CD8-positive, alpha-beta T cell (primary cell): ENCODE measurements at places on chromosomes 3 and 15.

DNA sequence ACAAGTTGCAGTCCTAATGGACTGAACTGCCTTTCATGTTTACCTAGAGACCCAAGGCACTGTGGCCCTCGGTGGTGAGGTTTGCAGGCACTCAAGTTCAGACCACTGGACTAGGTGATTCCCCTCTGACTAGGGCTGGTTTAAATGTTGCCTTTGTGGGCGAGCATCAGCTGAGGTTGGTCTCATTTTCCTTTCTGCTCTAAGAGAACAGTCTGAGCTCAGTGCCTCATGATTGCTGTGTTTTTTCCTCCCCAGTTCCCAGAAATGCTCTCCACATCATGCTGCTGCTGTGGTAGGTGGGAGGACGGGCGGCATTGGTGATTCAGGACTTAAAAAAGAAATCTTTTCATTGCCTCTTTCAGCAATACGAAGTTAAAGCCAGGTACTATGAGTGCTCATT, 237.2 kb downstream of the MBNL1 start:
- DNase-seq = no peak

DNA sequence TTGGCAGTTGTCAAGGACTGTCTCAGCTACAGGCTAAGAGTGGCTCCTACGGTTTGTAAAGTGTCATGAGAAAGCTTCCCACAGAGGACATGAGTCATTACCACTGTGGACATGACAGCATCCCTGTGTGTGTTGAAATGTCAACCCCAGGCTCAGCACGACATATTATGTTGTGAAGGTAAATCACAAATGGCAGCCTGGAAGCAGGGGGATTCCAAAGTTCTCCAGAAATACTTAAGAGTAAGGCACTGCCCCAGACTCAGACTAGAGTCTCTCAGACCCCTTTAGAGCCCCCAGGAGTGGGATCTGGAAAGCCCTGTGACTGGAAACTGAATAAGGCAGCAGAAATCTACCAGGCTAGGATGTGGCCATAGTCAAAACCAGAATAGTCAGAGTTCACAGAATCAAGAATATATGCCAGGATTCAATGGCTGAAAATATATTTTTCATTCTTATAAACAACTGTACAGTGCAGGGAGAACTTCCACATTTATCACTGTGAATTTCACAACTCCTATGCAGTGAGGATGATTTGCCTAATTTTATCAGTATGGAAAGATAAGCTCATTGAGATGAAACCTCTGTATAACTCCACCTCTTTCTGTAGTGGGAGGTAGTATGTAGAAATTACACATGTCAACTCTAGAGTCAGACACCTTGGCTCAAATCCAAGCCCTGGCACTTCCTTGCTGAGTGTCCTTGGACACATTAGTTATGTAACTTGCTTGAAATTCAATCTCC, 237.1 kb upstream of the CFAP20DC start:
- peak; percentile 40 for DNase-seq

GRCh38 chr15:89469426-89470096, 26.8 kb downstream of the RHCG start:
- no peak for DNase-seq

- no peak for DNase-seq
These were observed 14.8 kb downstream of the ZIC1 start for GRCh38 chr3:147423798-147424580.

GRCh38 chr3:177652556-177653291, 455.4 kb upstream of the TBL1XR1 start:
- peak; percentile 37 for DNase-seq

DNA sequence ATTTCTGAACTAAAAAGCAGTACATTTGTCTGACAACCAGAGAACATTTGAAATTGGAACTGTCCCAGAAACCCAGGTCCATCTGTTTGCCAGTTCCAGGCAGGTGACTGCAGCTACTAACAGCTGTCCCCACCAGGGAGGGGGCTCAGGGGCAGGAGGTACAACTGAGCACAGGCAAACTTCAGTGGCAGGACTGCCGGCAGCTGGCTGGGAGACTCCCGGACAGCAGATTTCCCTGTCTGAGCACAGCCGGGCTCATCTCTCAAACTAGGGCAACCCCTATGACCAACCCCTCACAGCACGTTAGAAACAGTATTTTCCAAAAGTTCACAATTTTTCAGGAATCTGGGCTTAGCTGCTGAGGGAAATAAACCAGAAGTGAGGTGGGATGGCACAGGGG, 88.8 kb downstream of the MEGF11 start:
- DNase-seq = no peak

- DNase-seq = no peak
These were observed 27.5 kb downstream of the AVEN start for GRCh38 chr15:34011481-34011880.

- no peak for DNase-seq
These were observed 184.4 kb downstream of the SHOX2 start for GRCh38 chr3:157921811-157922210.

- no peak for DNase-seq
These were observed 36.1 kb downstream of the NSMCE3 start for GRCh38 chr15:29233566-29233965.

DNA sequence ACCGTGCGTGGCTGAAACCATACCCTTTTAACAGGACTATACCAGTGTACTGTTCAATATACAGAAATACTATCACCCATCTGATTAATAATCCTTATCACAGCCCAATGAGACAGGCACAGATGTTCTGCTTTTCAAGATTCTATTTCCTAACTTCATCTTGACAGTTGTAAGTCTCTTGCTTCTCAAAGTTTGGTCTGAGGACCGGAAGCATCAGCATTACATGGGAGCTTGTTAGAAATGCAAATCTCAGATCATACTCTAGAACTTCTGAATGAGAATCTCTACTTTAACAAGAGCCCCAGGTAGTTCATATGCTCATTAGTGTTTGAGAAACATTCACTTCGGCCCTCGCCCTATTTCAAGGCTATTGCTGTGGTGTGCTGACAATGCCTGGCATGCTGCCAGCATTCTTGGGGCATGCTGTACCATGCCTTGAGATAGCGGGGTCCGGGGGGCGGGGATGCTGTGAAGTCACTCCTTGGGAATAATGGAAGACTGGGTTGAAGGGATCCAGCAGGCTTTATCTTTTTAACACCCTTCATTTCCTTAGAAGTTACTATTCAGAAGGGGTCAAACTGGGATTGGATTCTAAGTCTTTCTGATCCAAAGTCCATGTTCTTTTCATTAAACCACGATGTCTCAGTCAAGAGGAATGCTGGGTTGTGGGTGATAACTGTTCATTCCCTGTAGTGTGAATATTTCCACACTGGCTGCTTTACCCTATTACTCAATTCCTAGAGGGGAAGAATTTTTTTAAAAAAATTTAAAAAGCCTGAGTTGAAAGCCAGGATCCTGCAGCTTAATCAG, 194.7 kb downstream of the LPP start:
- no peak for DNase-seq

DNA sequence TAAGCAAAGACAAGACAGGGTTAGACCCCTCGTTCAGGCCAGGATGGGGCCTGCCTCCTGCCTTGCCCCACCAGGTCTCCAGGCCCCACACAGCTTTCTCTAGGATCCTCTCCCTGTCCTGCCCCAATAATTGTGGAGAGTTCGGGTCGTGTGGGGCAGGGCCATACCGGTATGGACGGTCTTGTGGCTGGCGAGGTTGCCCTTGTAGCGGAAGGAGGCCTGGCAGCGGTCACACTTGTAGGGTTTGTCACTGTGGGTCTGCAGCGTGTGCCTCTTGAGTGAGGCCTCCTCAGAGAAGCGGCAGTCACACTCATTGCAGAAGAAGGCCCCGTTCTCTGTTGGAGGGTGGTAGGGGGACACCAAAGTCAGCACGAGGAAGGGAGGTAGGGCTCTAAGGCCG, 18.7 kb downstream of the BCL6 start:
- DNase-seq = no peak

- no peak for DNase-seq
These were observed 7.8 kb downstream of the SLC24A1 start for GRCh38 chr15:65629548-65629947.

- no peak for DNase-seq
These were observed 102.0 kb downstream of the TBC1D2B start for GRCh38 chr15:77975332-77976094.

GRCh38 chr3:149122721-149123578, 6.5 kb upstream of the HPS3 start:
- DNase-seq = no peak

GRCh38 chr3:102454181-102454580, 19.4 kb downstream of the ZPLD1 start:
- DNase-seq = no peak

GRCh38 chr3:158337110-158337509, 227.2 kb downstream of the RSRC1 start:
- no peak for DNase-seq

GRCh38 chr15:70245932-70246622, 148.4 kb upstream of the TLE3 start:
- no peak for DNase-seq

- no peak for DNase-seq
These were observed 53.2 kb downstream of the RPL22L1 start for GRCh38 chr3:170816841-170817240.

DNA sequence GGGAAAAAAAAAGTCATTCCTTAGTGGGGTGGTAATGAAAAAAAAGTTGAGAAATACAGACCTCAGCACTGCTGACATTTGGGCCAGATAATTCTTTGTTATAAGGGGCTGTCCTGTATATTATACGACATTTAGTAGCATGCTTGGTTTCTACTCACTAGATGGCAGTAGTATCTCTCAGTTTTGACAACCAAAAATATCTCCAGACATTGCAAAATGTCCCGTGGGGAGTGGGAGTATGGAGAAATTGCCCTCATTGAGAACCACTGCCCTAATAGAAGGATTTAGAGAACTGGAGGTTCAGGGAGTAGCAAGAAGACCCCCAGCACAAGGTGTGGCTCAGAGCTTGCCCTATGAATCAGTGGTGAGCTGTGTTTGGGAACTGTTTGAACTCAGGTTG, 28.6 kb upstream of the TEX264 start:
- DNase-seq = no peak

GRCh38 chr15:52224211-52224610, 33.0 kb upstream of the GNB5 start:
- no peak for DNase-seq

- DNase-seq = no peak
These were observed 609.0 kb downstream of the MECOM start for GRCh38 chr3:169054471-169054870.

- no peak for DNase-seq
These were observed 147.9 kb upstream of the GAP43 start for GRCh38 chr3:115475178-115476041.

DNA sequence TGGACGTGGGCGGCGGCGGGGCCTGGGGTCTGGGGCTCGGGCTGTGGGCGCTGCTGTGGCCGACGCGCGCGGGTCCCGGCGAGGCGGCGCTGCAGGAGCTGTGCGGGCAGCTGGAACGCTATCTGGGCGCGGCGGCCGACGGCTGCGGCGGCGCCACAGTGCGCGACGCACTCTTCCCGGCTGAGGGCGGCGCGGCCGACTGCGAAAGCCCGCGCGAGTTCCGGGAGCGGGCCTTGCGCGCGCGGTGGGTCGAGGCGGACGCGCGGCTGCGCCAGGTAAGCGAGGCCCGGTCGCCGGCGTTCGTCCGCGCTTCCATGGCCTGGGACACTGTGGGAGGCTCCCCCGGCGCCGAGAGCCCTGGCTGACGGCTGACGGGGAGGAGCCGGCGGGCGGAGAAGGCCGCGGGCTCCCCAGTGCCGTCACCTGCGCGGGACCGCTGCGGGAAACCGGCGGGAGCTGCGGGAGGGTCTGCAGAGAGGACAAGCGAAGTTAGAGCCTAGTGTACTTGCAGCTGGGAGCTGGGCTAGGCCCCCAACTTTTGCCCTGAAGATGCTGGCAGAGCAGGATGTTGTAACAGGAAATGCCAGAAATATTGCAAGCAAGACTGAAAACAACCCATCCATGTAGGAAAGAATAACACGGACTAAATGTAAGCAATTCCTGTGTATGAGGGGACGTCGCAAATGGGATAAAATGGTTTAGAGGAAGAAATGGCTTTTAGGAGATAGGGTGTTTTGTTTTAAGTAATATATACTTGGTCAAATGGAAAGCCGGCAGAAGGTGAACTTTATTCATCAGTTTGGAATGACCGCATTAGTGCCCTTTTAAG, 847 bp downstream of the WHAMM start:
- peak; percentile 21 for DNase-seq

DNA sequence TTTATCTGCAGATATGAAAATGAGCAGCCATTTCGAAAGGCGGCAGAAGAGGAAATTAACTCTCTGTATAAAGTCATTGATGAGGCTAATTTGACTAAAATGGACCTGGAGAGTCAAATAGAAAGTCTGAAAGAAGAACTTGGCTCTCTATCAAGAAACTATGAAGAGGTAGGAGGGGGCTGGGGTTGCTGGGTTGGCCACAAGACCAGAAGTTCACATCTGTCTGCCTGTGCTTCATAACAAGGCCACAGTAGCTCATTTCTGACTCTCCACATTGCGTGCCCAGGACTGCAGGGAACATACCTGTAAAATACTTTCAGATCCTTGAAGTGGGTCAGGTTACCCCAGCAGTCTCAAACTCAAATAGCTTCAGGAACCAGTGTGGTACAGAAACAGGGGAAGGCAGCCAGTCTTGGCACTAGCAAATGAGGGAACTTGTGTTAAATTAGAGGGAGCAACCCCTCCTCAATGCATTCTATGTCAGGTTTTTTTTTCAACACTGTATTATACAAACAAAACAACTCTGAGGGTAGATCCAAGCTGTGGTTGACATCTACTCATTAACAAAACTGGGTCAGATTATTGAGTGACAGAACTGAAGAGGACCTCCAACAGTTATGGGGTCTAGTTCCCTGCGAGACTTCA, 48.7 kb downstream of the BFSP2 start:
- DNase-seq = peak; percentile 38

- no peak for DNase-seq
These were observed 797.5 kb downstream of the AGBL1 start for GRCh38 chr15:86877171-86877631.

DNA sequence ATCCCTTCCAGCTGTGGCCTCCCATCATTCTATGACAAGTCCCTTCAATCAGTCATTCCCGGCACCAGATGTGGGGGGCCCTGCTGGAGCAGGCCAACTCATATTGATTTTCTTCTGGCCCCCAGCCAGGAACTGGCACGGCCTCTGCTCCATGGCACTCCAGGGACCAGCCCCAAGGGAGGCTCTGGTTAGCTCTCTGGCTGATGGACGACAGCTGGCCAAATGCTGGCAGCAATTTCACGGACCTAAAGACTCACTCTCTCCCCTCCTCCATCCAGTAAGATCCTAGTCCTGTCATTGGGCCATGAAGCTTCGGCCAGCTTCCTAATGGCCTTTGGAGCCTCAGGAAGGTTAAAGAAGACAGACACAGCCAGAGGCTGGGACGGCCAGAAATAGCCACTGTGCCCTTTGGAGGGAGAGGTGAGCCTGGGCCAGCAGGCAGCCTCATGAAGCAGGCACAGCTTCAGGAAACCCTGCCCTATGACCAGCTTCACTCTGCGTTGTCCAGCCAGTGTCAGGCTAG, 131.0 kb downstream of the MEX3B start:
- DNase-seq = no peak

- no peak for DNase-seq
These were observed 25.2 kb downstream of the TSEN2 start for GRCh38 chr3:12509466-12509865.

- DNase-seq = no peak
These were observed 96.8 kb upstream of the LPP start for GRCh38 chr3:188057124-188057523.
